Left lobe of liver (tissue), 2 donors: ENCODE measurements at places on chromosomes 5 and 9.

DNA sequence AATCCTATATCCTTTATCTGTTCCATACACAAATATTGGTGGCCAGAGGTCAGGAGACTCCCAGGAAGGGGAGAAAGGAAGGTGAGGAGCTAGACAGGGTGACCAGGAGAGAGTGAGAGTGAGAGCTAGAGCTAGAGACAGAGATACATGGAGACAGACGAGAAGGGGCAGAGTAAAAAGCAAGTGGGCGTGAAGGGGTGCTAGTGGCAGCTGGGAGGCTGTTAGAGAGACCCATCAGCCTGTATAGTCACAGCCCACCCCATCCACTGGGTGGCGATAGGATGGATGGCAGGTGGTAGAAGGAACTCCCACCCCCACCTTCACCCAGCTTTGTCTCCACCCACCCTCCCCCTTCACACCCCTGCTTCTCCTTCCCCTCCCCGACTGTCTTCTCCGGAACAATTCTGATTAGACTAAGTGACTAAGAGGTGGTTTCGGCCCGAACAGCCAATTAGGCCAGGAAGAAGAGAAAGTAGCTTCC lies 32.8 kb downstream of the PCDH1 start:
- DNase-seq = no peak

DNA sequence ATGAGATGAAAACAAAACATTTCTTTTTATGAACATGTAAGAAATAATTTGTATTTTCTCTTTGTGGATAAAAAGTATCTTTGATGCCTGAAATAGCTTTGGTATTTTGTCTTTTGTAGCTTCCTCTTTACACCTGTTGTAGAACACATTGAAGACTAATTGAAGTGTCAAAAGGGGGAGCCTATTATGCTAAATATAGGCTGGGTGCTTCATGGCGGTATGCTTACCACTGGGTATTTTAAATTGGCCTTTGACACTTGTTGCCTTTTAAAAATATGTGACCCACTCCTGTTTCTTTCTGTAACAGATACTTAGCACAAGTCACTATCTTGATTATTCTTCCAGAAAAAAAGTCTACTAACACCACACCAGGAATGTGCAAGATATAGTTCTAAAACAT lies 226.4 kb downstream of the KIAA0825 start:
- DNase-seq = no peak

GRCh38 chr5:167512111-167512510 lies 779.3 kb upstream of the WWC1 start:
- DNase-seq = no peak

GRCh38 chr5:30627945-30628344 lies 565.5 kb upstream of the CDH6 start:
- no peak for DNase-seq

GRCh38 chr5:56323505-56323904 lies 90.4 kb upstream of the ANKRD55 start:
- no peak for DNase-seq
